ENCODE measurements at places on chromosomes 2 and 18.

DNA sequence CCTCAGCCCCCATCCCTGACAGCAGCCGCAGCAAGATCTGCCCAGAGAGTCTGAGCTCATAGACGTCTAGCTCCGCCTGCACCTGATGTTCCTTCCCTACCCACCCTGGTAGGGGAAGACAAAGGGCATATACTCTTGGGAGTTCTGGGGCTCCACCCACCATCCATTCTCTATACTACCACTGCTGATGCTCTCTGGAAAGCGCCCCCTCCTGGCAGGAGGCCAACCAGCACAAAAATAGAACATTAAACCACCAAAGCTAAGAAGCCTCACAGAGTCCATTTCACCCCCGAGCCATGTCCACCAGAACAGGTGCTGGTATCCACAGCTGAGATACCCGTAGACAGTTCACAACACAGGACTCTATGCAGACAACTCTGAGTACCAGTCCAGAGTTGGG, 662.6 kb upstream of the FAM98A start:
- no peak for DNase-seq

- DNase-seq = peak; percentile 77
Observed at GRCh38 chr2:176128172-176128981, 1.1 kb upstream of the HOXD8 start.

DNA sequence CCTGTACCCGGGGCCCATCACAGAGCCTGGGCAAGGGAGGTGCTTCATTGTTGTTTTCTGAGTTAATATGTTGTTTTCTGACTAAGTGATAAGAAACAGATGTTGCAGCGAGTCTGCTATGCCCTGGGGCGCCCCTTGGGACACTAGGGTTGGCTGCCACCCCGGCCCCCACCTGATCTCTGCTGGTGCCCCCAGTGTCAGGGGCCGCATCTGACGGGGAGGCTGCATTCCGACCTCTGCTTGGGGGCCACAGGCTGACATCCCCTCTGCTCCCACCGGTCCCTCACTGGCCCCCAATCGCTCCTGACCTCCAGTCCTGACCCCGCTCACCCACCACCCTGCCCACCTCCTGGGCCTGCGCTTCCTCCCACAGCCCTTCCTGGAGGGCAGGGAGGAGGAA, 65.9 kb downstream of the LONRF2 start:
- DNase-seq = no peak

- DNase-seq = peak; percentile 96
Observed at GRCh38 chr2:120436885-120437603, 91.1 kb downstream of the INHBB start.

DNA sequence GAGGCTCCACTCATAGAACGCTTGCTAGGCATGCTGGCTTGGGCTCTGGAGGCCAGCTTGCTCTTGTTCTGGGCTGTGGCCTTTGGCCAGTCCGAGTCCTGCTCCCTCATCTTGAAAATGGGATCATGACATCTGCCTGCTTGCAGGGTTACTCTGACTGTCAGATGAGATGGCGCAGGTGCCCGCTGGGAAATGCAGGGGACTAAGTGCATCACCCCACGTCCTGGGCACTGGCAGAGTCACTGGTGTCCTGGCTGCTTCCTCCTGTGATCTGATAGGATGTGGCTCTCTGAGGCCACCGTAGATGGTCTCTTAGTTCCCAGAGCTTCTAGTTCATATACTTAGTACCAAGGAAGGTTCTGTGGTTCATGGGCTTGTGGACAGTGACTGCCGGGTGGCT, 18.5 kb downstream of the LDLRAD4 start:
- DNase-seq = no peak

DNA sequence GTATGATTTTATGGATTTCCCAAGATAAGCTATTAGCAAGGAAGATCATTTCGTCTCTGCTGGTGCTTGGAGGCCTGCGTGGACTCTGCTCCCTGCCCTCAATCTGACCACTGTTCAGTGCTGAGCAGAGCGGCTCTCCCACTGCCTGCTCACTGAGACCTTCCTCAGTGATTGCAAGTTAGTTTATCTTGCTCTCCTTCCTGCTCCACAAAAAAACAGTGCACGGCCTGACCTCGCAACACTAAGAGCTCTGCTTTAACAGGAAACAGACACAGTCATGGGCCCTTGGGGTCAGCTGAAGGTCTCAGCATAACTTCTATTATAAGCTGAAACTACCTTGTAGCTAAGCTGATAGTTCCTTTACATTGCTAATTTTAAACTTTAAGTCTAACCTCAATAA, 53.1 kb downstream of the PRELID3A start:
- no peak for DNase-seq

All from DMS53 (cell line).